Right lobe of liver (tissue), 6 donors: ENCODE measurements at places on chromosomes 1 and 21. TPM values are rescaled to one million over a fixed set of nuclear protein-coding genes. Genes with fewer than 3 reads are reported as not detected.

CDC20 gene
- total RNA-seq: 5.3 TPM

TCEA3 gene
- 57.2 TPM for total RNA-seq

STUM gene
- total RNA-seq: not detected

HSPB7 gene
- total RNA-seq: 1.4 TPM

FAM110D gene
- total RNA-seq: 0.24 TPM

HSF2BP gene
- total RNA-seq: 0.62 TPM

PADI3 gene
- not detected for total RNA-seq

VSIG8 gene
- not detected for total RNA-seq

SMIM1 gene
- 2.6 TPM for total RNA-seq

TTC3 gene
- 68.7 TPM for total RNA-seq

ERICH3 gene
- 0.51 TPM for total RNA-seq

OR2T2 gene
- total RNA-seq: not detected

MRPL55 gene
- 24.2 TPM for total RNA-seq

ACTN2 gene
- total RNA-seq: 0.58 TPM

A3GALT2 gene
- total RNA-seq: not detected

CDCA8 gene
- total RNA-seq: 2.2 TPM

SLC9A1 gene
- total RNA-seq: 3.2 TPM

LINGO4 gene
- total RNA-seq: 0.12 TPM

DMRTA2 gene
- not detected for total RNA-seq

KRTAP12-2 gene
- not detected for total RNA-seq

TMEM61 gene
- total RNA-seq: not detected

ASTN1 gene
- 0.28 TPM for total RNA-seq

TOMM20 gene
- total RNA-seq: 33.0 TPM

CCDC185 gene
- total RNA-seq: not detected

KDF1 gene
- 2.4 TPM for total RNA-seq

CHIA gene
- not detected for total RNA-seq

EEIG2 gene
- 3.5 TPM for total RNA-seq

C1orf35 gene
- total RNA-seq: 5.4 TPM

MRPS15 gene
- total RNA-seq: 63.3 TPM

IFI44L gene
- 3.0 TPM for total RNA-seq

C1QA gene
- total RNA-seq: 66.3 TPM

SAMD13 gene
- not detected for total RNA-seq

SLC5A9 gene
- total RNA-seq: 16.9 TPM

CD1B gene
- not detected for total RNA-seq

SYNC gene
- total RNA-seq: 0.49 TPM

NPHS2 gene
- not detected for total RNA-seq

SH2D2A gene
- 0.74 TPM for total RNA-seq

RNU1-1 gene
- 3,377 TPM for total RNA-seq

C1orf226 gene
- 25.1 TPM for total RNA-seq

PERM1 gene
- total RNA-seq: 0.29 TPM

DONSON gene
- 8.9 TPM for total RNA-seq

DCDC2B gene
- total RNA-seq: not detected

KCNJ15 gene
- total RNA-seq: 0.61 TPM

SPRR1B gene
- total RNA-seq: not detected

TMPRSS15 gene
- not detected for total RNA-seq

TMEM240 gene
- total RNA-seq: not detected

TSNAX gene
- 17.5 TPM for total RNA-seq
